Bone marrow (tissue), 2 donors: ENCODE measurements at places on chromosomes 7 and 10.

DNA sequence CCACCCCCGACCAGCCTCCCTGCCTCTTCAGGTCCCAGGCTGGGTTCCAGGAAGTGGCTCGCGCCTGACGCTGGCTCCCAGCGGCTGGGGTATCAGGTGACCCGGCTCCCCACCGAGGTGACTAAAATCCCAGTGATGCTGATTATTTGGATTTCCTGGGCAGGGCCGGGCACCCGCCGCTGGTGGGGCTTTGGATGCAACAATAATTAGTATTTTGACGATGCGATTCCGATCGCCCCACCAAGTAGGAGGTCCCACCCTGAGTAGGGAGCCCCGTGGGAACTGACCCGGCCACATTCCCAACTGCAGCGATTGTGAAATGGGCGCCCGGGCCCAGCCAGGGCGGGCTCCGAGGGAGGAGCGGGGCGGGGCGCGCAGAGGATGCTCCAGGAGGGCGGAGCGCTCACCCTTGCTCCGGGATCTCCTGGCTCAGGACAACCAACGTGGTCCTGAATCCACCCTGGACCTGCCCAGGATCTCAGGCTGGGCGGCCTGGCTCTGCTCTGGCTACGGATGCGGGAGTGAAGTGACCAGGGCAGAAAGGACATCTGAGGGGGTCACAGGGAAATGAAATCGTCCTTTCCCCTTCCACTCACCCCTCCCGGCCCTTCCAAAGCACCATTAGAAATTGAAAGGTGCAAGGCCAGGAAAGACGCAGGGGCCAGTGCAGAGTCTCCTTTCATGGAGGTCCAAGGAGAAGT lies 32.6 kb downstream of the DUSP5 start:
- no peak for DNase-seq

DNA sequence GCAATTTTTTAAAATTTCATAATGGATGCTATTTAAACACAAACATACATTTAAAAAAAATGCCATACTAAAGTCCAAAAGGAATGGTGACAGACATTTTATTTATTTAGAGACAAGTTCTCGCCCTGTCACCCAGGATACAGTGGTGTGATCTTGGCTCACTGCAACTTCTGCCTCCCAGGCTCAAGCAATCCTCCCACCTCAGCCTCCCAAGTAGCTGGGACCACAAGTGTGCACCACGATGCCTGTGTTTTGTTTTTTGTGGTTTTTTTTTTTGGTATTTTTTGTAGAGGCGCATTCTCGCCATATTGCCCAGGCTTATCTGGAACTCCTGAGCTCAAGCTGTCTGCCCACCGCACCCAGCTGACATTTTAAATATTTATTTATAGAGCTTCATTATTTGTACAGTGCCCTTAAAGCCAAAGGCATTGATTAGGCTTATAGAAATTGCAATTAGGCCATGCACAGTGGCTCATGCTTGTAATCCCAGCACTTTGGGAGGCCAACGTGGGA lies 703.5 kb downstream of the AUTS2 start:
- DNase-seq: no peak

- no peak for DNase-seq
Observed at GRCh38 chr7:49346195-49346899, 422.0 kb downstream of the CDC14C start.

- peak; percentile 4 for DNase-seq
Observed at GRCh38 chr10:93115661-93116383, 42.1 kb downstream of the CYP26A1 start.

DNA sequence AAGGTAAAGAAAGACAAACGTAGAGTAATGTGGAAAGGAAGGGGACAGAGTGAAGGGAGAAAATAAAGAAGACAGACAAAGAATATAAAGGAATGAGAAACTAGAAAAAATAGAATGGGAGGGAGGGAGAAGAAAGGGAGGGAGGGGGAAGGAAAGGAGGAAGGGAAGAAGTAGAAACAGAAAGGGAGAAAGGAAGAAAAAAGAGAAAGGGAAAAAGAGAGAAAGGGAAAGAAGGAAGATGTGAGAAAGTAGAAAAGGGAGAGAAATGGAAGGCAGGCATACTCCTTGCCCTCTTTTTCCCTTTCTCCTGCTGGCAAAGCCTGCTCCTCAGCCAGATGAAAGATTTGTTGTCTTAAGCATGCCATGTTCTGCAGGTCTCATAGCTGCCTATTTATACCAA lies 1137.8 kb upstream of the C7orf33 start:
- no peak for DNase-seq
